NCI-H1048 (cell line): ENCODE measurements at places on chromosomes 7 and 10.
A peak's percentile ranks its signal among the peaks of the same experiment; 100 is the strongest.

DNA sequence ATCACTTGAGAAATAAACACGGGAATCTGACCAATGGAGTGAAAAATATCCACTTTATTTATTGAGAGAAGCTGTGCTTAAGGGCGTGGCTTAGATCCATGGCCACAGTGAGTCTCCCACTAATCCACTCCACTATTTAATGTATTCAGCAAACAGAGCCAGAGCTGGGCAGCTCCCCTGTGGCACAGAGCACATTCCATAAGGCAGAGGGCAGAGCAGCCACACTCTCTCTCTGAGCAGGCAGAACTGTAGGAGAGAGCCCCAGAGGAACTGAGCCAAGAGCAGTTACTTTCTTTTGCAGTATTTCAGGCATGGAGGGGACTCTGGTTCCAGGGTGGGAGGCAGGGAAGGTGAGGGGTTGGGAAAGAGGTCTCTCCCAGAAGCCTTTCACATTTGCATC, 106.0 kb downstream of the GALNT17 start:
- DNase-seq: no peak

DNA sequence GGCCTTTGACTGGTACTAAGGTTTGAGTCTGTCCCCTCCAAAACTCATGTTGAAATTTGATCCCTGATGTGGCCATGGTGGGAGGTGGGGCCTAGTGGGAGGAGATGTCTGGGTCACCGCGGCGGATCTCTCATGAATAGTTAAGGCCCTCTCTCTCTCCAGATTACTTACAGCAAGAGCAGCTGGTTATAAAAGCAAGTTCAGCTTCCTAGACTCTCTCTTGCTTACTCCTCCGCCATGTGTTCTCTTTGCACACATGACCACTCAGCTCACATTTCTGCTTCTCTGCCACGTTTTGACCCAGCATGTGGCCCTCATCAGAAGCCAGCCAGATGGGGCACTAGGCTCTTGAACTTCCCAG, 29.9 kb upstream of the ZMIZ1 start:
- DNase-seq: no peak

GRCh38 chr7:264541-265191, 25.3 kb upstream of the FOXL3 start:
- no peak for DNase-seq

DNA sequence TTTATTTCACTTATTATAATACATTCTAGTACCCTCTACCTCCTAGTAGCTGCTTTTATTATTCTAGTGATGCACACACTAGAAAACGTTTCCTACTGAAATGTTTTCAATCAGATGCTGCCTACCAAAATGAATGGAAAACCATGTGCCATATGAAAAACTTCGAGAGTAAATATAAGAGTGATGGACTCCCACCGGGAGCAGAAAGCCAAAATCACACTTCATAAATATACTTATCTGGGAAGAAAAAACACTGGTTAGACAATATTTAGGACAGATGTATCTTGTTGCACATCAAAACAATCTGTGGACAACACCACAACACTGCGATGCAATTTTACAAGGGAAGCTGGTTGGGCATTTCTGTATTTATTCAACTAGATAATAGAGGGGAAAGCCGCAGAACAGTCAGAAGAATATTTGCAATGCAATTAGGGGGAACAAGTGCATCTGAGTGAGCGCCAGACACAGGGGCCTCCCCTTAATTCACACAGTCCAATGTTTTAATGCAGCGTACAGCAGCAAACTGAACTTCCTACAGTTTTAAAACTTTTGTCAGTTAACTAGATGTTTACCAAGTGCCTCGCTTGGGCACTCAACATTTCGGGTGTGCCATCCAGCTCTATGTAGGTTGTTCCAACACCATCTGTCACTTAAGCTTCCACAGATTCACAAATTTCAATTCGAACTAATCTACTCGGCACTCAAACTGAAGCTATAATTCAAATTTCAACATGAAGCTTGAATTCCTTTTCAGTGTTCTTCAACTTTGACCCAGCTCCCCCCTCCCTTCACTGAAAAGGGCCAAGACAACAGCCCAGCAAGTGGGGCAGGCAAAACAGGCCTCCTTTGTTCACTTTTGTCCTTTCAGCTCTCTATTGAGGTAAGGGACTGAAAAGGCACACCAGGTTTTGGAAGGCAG, 7.4 kb downstream of the NRCAM start:
- DNase-seq: no peak

DNA sequence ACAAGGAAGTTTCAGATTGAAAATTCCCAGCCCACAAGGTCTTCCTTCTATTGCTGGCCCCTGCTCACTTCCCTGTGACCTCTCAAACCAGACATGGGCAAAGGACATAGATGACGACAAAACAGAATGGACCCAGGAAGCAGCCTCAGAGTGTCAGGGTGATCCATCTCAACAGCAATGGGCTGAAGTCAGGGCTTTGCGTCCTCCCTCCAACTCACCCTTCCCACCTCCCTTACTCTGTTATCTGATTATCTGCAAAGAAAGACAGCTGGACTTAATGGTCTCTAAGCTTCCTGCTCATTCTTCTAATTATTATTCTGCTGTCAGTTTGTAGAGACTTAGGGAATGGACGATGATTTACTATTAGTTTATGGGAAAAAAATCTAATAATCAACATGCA, 115.9 kb downstream of the PIP4K2A start:
- DNase-seq: no peak

GRCh38 chr7:29005829-29006228, 47.7 kb upstream of the TRIL start:
- DNase-seq: no peak

GRCh38 chr7:85630904-85631600, 444.2 kb upstream of the SEMA3D start:
- DNase-seq: no peak

DNA sequence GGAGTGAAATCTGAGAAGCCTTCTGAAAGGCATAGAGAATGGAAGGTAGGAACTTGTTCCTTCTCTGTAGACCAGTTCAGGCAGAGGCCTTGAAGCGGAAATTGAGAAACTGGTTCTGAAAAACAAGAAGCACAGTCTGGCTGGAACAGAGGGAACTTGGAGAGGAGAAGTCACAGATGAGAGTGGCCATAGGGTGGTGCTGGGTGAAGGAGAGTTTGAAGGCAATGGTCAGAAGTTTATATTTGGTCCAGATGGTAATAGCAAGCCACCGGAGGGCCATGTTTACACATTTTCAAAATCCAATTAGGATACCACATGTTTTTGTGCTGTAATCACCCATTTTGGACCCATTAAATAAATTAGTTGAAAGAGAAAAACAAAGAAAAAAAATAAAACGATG, 692.5 kb downstream of the INHBA start:
- no peak for DNase-seq

DNA sequence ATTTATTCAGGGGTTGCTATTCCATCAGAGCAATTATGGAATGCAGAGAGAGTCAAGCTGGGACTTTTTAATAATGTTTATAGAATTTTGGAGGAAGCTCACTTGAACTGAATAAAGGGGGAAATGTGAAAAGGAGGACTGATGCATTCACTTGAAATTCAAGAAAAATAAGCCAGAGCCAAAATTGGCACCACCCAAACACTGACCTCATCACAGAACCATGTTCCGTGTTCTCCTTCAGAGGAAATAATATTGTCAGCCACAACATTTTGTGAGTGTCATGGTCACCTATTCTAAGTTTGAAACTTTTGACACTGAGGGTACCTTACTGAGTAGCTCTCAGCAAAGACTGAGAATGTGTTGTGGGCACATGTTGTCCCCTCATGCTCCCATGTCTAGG, 207.0 kb downstream of the ANK3 start:
- DNase-seq: no peak

DNA sequence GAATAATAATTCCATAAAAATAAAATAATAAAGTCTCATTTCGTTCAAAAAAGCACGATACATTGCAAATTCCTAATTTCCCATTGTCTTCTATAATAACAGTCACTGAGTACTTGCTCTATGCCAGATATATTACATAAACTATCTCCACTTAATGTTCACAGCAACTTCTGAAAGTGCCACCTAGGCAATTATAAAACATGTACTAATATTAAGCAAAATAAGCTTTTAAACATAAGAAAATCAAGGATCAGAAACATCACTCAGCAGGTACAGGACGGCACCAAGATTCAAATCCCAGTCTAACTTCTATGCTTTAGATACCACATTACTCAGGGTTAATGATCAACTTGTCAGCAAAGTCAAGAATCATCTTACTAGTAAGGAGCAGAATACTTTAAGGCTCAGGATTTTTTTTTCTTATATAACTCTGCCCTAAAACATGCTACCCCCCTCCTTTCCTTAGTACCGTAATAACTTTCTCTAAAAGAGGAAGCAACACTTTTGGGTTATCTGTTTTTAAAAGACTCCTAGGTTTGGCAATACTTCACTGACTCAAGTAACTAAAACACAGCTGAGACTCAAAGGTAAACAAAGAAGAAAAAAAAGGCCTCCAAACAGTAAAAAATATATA, 51.3 kb downstream of the USP6NL start:
- no peak for DNase-seq

- DNase-seq: no peak
Measured at GRCh38 chr10:87646935-87647334, 12.7 kb upstream of the PAPSS2 start.

- peak; percentile 59 for DNase-seq
Measured at GRCh38 chr10:121598263-121599249, at the start of gene FGFR2. TSS of gene FGFR2 (minus strand) at chr10:121598444. CDS start at chr10:121593817, 4,627 bp downstream.

DNA sequence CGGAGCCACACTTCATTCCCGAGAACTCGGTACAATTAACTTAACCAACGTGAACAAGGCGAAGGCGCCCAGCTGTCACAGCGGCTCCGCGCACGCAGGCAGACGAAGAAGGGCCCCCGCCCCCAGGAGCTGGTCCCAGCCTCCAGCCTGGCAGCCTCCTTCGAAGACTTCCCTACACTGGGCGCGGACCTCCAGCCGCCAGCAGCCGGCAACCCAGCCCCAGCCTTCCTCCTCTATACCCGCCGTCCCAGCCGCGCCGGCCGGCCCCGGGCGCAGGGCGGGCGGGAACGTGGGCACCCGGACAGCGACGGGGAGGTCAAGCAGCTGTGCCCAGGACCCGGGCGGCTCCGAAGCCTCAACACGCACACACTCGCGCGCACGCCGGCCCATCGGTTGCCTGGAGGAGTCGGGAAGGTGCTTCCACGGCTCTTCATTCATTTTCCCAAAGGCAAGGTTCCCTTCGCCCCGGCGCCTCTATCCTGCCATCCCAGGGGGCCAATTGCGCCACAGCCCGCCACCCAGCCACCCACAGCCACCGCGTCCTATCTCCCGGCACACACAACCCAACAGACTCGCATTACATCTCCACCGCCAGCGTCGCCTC, 1.6 kb downstream of the CHST15 start:
- DNase-seq: no peak

DNA sequence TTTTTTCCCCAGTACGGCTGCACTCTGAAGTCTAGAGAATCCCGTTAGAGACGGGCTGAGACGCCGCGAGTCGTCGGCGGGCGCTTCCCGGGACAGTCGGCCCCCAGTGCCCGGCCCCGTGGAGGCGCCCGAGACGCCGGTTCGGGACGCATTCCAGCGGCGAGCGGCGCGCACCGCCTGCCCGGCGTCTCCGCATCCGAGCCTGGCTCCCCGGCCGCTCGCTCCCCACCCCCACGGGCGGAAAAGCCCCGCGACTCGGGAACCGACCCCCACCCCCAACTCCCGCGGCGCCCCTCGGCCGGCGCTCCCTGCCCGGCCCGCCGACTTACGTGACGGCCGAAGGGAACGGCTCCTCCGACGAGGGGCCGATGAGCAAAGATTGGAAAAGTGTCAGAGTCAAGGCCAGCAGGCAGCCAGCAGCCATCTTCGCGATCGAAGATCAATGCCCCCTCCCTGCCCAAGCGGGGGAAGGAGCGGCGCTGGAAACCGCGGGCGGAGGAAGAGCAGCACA, 486 bp downstream of the CACNA2D1 start:
- no peak for DNase-seq

DNA sequence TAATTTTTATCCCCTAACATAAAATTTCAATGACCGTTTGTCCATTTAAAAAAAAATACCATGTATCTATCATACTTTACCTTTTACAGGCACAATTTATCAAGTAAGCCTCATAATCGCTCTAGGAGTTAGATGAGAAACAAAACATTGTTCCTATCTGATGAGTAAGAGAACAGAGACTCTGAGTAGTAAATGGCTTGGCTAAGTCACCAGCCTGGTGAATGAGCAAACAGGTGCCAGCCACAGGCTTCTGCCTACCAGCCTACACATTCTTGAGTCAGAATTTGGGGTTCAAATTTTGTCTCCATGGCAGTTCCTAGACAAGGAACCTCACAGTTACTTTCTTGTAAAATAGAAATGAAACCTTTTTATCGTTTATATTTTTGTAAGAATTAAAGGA, 235.4 kb downstream of the HGF start:
- DNase-seq: no peak

- no peak for DNase-seq
Measured at GRCh38 chr7:93447509-93447908, 127.0 kb downstream of the CALCR start.

DNA sequence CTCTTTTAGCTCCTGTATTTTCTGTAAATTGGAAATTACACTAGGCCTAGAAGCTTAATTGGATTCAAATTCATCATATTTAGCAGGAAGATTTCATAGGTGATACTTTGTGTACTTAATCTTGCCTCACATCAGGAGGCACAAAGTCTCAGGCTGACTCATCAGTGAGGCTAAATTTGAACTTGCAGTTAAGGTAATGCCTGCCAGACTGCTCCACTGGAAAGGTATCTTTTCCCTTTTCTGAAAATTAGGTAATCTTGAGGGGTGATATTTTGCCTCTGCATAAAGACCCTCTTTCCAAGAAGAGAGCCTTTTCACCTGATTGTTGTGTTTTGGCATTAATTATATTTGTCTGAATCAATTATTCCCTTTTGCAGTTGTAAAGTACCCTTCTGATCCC, 14.6 kb downstream of the PPIA start:
- DNase-seq: no peak

DNA sequence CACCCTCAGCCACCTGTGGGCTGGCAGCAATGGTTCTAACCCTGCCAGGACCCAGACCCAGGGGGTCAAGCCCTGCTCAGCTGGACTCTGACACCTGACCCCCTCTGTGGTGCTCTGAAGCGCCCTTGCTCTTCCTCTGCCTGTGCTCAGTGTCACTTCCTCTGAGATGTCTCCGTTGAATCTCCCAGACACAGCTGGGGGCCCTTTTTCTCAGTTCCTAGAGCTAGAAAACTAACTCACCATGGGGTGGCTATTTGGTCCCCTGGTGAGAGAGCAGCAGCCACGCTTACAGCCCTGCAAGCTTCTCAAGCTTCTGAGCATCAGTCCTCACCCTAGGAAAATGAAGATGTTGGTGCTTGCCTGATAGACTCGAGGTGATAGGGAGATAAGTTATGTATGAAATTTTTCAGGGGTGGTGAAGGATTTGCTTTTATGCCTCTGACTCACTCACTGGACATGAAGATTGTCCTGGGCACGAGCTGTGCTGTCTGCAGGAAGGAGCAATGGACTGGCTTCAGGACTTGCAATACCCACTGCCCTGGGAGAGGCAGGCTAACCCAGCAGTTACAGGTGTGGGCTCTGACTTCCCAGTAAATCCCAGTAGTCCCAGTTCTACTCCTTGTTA, 29.6 kb downstream of the COL13A1 start:
- DNase-seq: no peak

GRCh38 chr7:87564296-87564963, 36.3 kb downstream of the ABCB1 start:
- no peak for DNase-seq

GRCh38 chr10:47359626-47360418, 11.7 kb downstream of the RBP3 start:
- no peak for DNase-seq

GRCh38 chr10:72336259-72337038, 18.3 kb downstream of the DNAJB12 start:
- no peak for DNase-seq

- DNase-seq: no peak
Measured at GRCh38 chr7:22663357-22663718, 63.7 kb upstream of the IL6 start.

- DNase-seq: no peak
Measured at GRCh38 chr7:11846361-11846955, 14.5 kb upstream of the THSD7A start.
